ENCODE measurements at places on chromosomes 4 and X. TPM values are rescaled to one million over a fixed set of nuclear protein-coding genes. Genes with fewer than 3 reads are reported as not detected.

DNA sequence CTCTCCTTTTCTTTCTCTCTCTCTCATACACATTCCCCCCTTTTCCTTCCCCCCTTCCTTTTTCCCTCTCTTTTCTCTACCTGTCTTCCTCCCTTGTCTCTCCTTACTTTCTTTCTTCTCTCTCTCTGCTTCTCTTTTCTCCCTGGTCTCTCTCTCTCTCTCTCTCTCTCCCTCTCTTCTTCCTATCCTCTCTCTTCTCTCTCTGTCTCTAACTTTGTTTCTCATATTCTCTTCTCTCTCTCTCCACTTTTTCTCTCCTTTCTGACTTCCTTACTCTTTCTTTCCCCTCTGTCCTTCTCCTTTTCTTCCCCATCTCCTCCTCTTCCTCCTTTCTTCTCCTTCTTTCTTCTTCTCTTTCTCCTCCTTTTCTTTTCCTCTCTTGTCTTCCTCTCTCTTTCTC lies 103.4 kb downstream of the ARSF start:
- no peak for DNase-seq

DNA sequence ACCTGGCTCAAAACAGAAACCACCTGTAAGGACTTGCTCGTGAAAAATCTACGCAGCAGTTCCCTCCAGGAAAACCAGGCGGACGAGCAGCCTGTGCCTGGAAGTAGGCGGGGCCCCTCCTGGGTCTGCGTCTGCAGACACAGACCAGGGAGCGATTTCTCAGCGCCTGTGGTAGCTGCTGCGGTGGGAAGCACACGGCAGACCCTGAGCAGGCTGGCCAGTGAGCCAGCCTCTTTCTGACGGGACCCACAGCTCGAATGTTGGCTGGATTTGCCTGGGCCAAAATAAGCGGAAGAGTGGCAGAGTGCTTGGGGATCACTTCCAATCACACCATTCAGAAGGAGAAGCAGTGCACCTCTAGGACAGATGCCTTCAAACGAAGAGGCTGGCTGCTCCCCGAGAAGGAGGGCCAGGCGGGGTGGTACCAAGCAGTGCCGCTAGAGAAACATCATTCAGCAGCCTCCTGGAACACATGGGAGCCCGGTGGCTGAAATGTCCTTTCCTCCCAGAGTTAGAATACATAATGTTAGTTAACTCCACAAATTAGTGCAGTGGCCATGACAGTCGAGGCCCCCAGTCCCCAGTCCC lies 85.9 kb downstream of the GATB start:
- DNase-seq = peak; percentile 48

- DNase-seq = no peak
These were observed 79.4 kb upstream of the FHL1 start for GRCh38 chrX:136067966-136068365.

DNA sequence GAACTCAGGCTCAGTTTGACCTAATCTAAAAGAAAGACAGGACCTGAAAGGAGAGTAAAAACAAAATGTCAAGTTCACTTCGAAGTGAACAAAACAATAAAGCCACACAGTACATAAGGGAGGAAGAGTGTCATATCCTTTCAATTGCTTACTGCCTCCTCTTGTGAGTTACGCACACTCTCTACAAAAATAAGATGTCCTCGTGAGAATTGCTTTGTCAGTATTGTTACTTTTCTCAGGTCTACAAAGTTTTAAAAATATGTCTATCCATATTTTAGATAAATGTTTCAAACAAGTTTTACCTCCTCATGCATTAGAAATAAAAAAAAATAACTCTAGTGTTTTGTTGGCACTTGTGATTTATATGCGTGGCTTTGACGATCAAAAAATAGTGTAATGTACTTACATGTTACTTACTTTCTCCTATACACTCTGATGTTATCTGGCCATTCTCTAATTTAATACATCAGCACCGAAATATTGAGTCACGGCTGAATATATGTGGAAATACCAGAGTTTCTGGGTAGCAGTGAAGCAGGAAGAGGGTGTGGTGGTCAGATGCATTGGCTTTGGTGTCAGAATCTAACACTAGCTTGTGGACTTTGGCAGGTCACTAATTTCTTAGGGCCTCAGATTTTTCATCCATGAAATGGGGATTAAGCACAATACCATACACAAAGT lies 8.1 kb upstream of the MRPL1 start:
- DNase-seq = no peak

DNA sequence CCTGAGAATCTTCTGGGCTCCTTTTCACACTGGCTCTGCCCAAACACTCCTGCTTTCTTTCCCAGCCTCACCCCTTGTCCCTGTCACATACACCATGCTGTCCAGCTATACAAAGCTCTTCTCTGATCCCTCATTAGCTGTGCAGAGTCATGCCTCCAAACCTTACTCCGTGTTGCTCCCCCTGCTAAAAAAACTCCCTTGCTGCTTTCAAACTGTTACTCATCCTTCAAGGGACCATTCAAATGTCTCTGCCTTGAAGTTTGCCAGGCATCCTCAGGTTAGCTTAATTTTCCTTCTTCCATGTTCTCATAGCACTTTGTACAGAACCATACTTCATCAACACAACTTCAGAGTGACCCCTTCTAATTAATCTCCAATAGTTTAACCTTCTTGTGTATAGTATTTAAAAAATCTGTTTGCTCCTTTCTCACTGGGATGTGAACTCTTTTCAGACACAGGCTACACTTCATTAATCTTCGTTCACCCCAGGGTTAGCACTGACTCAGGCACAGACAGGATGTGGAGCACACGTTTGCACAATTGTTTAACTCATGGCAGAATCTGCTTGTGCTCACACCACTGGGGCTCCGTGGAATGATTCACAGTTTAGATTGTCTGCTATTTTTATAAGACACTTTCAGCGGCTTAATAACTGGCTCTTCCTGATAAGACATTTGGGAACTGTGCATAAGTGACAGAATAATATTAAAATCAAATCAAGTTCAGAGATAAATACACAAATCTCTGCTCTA lies 21.4 kb upstream of the SEL1L3 start:
- no peak for DNase-seq

GRCh38 chrX:120021927-120022326 lies 55.6 kb downstream of the RHOXF2B start:
- DNase-seq = no peak

GRCh38 chr4:180058691-180059215 lies 2184.4 kb upstream of the TENM3 start:
- DNase-seq = peak; percentile 72

The ZNF185 gene
- total RNA-seq = 32.8 TPM

- DNase-seq = no peak
These were observed 37.3 kb downstream of the GBA3 start for GRCh38 chr4:22730021-22730420.

DNA sequence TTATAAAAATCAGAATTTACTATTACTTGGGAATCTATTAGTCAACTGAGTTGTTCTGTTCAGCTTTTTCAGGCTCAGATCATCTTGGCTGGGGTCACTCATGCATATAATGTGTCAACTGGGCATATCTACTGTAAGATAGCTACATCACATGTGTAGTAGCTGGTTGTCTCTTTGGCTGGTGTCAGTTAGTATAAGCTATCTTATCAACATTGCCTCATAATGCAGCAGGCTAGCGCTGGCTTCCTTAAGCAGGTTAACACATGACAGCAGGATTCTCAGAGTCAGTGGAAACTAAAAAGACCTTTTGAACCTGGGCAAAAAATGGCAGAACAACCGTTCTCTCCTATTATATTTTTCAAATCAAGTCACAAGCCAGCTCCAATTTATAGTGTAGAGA lies 378.3 kb upstream of the PCDH10 start:
- DNase-seq = no peak

The ZFP42 gene
- 18.9 TPM for total RNA-seq

DNA sequence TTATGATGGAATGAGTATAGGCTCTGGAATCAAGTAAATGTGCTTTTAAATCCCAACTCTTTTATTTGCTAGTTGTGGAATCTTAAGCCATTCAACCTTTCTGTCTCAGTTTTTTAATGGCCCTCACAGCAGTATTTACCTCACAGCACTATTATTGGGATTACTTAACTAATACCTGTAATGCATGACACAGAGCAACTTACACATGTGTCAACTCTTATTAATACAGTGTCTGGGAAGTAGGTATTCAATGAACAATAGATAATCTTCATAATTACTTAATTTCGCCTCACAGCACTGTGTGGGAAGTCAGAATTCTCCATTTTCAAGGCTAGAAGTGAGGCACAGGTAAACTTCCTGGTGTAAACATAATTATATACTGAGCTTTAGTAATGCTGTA lies 149.7 kb upstream of the NUDT6 start:
- no peak for DNase-seq

The NCAPG gene
- total RNA-seq = 13.6 TPM

The FAM200B gene
- 36.1 TPM for total RNA-seq

The FAM9A gene
- not detected for total RNA-seq

The TLR8 gene
- not detected for total RNA-seq

The TCEANC gene
- 3.8 TPM for total RNA-seq

- DNase-seq = no peak
These were observed 39.3 kb downstream of the EVC start for GRCh38 chr4:5750052-5750945.

GRCh38 chr4:1987296-1987695 lies 21.5 kb downstream of the NELFA start:
- no peak for DNase-seq

- no peak for DNase-seq
These were observed 1.8 kb upstream of the GPC3 start for GRCh38 chrX:133987188-133987587.

The SHROOM3 gene
- total RNA-seq = 62.7 TPM

DNA sequence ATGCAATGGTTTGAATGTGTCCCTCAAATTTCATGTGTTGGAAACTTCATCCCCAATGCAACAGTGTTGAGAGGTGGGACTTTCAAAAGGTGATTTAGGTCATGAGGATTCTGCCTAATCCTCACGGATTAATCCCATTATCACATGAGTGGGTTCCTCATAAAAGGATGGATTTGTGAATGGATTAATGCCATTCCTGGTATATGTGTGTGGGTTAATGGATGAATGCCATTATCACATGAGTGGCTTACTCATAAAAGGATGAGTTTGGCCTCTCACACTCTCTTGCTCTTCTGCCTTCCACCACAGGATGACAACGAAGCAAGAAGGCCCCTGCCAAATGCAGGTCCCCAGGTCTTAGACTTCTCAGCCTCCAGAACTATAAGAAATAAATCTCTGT lies 30.5 kb upstream of the NEUROG2 start:
- DNase-seq = no peak

The CD38 gene
- total RNA-seq = not detected

The PASD1 gene
- not detected for total RNA-seq

DNA sequence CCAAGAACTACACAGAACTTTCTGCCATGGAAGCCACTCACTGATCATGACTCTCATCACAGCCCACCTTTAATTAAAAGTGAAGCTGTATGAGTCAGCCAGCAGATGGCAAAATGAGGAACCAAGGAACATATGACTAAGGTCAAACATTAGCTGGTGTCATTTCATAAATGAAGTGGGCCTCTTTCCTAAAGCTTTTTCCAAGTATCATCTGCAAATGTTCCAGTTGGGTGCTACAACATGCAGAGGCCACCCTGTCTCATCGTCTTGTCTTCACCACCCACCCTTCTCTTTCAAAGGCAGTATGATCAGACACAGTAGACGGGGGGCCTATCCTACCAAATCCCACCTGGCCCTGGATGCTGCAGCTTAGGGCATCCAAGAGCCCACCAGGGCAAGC lies 9.2 kb upstream of the EOLA1 start:
- no peak for DNase-seq

The PIR gene
- total RNA-seq = 27.6 TPM

DNA sequence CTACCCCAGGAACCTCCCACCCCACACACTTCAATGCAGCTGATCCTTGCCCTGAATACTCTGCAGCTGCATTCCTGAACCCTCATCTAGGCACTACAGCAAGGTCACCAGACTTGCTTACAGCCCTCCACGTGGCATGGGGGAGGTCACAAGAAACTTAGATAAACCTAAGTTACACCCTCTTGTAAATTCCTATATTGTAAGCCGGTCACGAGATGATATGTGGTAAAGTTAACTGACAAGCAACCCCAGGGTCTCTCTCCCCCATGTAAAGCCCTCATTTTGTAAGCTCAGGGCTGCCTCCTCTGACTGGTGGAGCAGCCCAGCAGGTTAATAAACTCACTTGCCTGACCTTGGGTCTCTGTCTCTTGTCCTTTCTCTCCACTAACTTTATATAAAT lies 570.7 kb downstream of the PCDH7 start:
- no peak for DNase-seq

- no peak for DNase-seq
These were observed 333.5 kb downstream of the TENM3 start for GRCh38 chr4:182576601-182577289.

The FAM184B gene
- total RNA-seq = not detected

DNA sequence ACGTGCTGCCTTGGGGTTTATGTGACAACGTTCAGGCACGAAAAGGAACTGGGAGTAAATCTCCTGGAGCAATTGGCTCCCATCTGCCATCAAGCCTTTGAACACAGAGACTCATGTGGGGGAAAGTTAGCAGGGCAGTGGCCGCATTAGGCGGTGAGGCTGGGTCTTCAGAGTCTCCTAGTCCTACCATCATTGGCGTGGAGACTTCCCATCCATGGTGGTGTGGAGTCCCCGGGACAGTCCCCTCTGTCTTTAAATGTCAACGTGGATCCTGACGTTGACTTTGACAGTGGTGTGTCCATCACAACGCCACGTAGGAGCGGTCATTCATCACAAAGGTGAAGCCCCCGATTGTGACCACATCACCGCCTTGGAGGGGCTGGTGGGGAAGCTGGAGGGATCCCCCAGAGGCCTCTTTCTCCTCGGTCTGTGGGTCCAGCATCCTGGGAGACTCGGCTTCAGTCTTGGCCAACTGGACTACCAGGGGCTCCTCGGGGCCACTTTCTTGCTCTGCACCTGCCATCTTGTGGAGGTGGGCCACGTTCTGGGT lies 21.8 kb downstream of the CRLF2 start:
- DNase-seq = no peak

GRCh38 chrX:101359966-101360365 lies 11.4 kb upstream of the TIMM8A start:
- no peak for DNase-seq

DNA sequence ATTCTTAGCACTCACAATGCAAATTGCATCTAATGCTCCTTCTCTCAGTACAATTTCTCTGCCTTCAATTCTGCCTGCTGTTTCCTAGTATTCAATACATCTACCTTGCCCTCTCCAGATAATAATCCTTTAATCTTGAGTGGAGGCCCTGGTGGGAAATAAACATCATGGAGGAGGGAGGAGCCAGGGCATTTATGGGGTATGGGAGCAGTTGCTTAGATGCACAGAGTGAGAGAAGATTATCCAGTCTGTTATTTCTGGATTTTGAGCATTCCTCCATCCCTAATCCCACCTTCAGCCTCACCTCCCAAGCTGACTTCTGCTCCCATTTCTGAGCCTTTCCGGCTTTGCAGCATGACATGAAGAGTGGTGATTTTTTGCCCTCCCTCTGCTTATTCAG lies 127.9 kb upstream of the PPP3CA start:
- DNase-seq = no peak

DNA sequence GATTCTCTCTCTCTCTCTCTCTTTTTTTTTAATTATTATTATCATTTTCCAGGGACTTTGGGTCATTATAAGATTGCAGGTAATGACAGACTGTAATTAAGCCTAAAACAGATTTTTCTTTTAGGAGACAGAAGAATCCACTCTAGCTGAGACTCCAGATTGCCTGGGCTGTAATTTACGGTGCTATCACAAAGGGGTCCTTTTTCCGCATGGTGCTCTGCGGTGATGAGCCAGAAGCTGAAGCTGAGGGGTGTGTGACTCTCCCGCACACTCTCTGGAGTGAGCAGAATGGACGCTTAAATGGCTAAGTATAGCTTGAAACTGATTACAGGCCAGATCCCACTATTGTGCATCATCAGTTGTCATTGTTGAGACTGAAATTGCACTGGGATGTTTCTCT lies 50.0 kb downstream of the LGI2 start:
- DNase-seq = no peak

All from mesothelial cell of epicardium (in vitro differentiated cells).